ACHN (cell line): ENCODE measurements at places on chromosomes 16 and 17.
A peak's percentile ranks its signal among the peaks of the same experiment; 100 is the strongest.

- peak; percentile 78 for DNase-seq
These were observed 8.8 kb downstream of the ZG16B start for GRCh38 chr16:2838928-2839327.

DNA sequence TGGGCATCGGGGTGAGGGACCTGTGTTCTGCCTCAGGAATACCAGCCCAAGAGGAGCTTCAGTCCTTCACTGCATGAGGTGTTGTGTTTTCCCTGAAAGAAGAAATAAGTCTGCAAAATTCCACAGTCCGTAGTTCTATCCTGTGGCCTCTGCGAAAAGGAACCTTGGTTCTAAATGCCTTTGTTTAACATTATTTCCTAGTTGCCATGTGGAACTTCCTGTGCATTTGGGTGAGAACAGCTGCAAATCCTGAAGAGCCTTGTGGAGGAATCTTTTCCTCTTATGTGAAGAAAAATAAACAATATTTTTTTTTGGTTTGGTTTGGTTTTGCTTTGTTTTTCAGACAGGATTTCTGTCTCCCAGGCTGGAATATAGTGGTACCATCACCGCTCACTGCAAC is 9.8 kb downstream of the PSKH1 start:
- no peak for DNase-seq

DNA sequence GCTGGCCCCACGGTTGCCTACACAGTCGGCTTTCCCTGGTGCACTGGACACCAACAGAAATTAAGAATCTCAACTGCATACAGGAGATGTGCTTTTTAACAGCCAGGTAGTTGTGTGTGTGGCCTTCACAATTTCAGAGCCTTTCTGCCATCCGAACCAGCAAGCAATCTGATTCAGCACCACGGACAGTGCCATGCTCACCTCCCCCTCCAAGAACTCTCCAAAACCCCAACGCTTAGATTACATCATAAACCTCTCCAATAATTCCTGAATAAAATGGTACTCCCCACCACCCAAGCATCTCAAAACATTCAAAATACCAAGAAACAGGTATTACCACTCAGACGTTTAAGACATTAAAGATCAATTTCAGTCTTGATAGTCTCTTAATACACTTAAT is 31.8 kb downstream of the USP7 start:
- DNase-seq, result peak; percentile 71

DNA sequence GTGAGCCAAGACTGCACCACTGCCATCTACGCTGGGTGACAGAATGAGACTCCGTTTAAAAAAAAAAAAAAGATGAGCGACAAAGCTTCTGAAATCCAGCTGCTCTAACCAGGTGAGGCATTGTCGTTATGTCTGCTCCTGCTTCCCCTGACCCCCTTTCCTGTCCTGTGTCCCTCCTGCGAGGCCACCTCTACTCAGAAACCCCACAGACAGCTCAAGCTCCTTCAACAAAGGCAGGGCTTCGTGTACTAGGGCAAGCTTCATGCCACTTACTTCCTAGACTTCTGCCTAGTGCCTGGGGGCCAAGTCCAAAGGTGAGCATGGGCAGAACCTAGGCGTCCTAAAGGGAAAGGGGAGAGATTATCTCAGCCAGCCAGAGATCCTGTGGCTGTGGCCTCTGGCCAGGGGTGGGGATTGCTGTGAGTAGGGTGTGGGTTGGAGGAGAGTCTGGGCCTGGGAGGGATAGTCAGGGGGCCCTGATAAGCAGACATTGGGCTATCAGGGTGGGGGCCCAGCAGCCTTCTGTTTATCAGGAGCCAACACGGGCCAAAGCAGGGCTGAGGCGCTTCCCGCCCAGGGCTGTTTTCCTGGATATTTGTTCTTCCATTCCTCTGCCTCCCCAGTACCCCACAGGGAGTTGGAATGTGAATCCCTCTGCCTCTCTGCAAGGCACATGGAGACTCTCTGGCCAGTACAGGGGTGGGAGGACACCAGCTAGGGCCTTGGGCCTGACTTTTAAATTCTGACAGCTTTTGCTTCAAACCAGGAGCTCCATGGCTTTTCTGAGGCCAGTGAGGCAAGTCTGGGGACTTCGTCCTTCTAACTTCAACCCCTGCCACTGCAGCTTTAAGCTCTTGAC is 10.4 kb downstream of the ERAL1 start:
- DNase-seq, result no peak

- no peak for DNase-seq
These were observed 6.9 kb downstream of the C17orf67 start for GRCh38 chr17:56826611-56827414.

DNA sequence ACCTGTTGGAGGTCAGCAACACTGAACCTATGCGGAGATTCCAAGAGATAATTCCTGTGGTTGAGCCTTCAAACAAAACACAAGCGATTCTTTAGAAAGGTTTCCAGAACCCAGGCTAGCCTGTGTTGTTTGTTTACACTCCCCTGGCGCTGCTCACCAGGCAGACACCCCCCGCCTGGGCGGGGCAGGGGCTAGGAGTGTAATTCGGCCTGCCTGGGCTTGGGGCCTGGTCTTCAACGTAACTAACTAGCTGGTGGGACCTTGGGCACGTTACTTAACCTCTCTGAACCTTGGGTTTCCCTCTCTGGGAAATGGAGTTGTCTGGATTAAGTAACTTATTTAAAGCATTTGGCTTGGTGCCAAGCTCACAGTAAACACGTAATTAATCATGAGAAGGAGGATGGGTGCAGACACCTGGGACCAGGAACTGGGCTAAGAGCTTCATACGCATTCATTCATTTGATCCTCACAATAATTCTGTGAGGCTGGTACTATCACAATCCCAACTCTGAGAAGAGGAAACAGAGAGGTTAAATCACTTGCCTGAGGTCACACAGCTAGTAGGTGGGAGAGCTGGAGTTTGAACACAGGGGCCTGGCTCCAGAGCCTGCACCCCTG is 7.6 kb upstream of the ARHGAP27 start:
- no peak for DNase-seq

DNA sequence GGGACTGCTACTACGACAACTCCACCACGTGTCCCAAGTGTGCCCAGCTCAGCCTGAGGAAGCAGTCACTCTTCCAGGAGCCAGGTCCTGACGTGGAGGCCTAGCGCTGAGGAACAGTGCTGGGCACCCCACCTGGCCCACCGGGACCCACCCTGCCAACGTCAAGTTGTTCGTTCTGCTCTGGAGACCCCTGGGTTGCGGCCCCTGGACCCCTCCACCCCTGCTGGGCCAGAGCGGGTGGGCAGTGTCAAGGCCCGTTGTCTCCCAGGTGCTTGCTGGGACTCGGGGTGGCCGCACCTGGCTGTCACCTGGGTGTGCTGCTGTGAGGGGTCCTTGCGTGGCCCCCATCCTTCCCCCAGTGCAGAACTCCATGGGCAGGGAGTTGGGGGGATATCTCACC is 34.4 kb downstream of the CDRT15L2 start:
- no peak for DNase-seq

GRCh38 chr16:52470585-52470984 is 76.4 kb downstream of the TOX3 start:
- DNase-seq, result no peak

DNA sequence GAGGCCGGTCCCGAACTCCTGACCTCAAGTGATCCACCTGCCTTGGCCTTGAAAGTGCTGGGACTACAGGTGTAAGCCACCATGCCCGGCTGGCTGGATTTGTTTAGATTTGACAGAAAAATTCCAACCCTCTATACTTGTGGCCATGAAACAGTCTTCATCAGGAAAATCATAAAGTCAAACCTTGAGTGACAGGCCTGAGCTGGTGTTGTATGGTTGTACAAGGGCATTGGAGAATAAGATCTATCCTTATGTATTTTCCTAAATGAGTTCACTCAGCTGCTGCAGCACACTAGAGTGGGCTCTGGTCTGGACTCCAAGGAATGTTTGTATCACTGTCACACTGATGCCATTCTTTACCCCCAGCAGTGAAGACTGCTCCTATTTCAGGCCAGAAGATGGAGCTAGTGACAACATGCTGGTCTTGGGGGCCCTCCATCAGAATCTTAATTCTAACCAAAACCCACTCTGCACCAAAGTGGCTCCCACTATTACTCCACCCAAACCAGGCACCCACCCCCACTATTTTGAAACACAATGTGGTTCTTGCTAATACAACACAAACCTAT is 27.4 kb downstream of the SNX11 start:
- DNase-seq, result peak; percentile 12

DNA sequence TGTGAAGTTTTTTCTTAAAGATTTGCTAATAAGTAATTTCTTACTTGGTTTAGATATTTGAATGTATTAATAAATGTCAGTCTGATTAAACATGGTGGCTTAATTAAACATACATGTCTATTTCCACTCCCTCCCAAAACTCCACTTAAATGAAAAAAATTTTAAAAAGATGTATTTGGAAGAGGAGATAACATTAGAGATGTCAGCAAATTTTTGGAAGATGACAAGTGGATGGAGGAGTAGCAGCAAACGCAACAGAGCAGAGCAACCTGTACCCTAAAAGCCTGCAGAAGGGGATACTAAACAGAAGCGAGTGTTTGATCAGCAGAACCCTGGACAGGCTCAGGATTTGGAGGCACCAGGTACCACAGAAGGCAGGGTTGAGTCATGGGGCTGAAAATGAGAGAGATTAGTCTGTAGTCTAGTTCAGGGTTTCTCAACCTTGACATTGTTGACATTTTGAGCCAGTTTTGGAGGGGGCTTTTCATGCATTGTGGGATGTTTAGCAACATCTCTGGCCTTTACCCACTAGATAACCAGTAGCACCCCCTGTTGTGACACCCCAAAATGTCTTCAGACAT is 17.8 kb downstream of the LUC7L3 start:
- DNase-seq, result no peak

DNA sequence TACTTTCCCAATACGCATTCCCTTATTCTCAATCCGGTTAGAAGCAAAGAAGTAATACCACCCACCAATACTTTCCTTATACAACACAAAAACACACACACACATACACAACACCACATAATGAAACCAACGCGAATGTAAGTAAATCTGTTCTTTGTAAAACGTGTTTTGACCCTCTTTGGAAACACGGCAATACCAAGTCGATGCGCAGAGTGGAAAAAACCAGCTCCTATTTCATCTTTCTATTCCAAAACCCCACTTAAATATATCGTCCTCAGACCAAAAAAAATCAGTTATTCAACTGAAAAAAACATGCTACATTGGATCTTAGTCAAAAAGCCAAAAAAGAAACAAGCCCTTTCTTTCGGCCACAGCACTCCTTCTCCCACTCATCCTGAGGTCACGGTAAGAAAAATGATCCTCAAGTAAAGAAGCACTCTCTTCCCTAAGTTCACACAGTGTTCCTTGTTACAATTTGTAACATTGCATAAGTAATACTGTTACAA is 31.0 kb upstream of the ARL4D start:
- peak; percentile 99 for DNase-seq

GRCh38 chr17:46031440-46031839 is 32.4 kb downstream of the STH start:
- no peak for DNase-seq

DNA sequence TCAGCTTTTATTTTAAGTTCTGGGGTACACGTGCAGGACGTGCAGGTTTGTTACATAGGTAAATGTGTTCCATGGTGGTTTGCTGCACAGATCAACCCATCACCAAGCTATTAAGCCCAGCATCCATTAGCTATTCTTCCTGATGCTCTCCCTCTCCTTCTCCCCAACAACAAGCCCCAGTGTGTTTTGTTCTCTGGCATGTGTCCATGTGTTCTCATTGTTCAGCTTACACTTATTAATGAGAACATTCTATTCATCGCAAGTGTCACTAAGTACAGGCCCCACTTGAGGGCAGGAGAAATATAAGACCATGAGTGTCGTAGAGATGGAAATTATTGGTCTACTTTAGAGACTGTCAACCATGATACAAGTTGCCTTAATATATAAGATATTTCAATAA is 615.1 kb downstream of the CDH8 start:
- DNase-seq, result no peak

DNA sequence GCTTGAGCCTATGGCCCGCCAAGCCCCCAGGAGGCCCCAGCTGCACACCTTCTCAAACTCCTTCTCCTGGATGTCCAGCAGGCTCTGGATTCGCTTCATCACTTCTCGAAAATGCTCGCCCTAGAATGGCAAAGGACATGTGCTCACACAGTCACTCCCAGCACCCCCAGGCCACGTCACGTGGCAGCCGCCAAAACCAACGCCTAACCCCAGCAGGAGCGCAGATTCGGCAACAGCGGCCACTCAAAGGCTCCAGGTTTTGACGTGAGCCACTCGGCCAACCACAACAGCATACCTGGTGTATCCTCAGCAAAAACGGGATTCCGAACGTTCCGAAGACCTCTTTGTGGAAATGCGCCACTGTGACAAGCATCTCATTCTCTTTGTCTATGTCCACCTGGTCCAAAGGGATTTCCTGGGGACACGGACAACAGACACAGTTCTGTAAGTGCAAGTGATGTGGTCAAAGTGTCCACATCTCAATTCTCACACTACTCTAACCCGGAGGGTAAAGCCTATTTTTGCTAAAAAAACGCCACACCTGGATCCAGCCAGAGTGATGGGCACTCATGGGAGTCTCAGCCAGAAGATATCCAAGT is 12.7 kb downstream of the LITAFD start:
- DNase-seq, result no peak

DNA sequence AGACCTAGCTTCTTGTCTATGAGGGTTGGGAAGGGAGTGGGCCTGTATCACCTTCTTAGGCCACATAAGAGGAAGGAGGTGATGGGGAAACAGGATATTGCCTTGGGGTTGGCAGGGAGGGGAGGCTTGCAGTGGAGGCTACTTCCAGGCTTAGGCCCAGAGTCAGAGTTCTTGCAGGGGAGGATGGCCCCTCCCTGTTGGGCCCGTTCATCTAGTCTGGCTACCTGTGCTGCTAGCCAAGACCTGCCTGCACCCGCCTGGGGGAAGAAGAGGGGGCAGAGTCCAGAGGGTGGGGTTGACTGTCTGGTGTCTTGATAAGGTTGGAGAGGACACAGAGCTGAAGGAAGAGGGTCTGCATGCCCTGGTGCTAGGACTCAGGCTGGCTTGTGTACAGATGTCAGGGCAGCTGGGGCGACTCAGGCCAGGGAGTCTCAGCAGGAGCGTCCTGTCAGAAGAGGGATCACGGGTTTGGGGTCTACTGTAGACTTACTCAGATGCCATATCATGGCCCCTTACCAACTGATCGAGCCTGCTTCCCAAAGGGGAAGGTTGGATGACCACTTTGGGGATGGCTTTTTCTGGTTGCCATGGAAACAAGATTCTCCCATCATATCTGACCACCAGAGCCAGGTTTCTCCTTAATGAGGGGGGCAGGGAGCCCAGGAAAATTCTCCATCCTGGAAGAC is 5.3 kb downstream of the KDM6B start:
- no peak for DNase-seq

GRCh38 chr17:75036643-75037268 is 10.0 kb downstream of the ATP5PD start:
- no peak for DNase-seq

DNA sequence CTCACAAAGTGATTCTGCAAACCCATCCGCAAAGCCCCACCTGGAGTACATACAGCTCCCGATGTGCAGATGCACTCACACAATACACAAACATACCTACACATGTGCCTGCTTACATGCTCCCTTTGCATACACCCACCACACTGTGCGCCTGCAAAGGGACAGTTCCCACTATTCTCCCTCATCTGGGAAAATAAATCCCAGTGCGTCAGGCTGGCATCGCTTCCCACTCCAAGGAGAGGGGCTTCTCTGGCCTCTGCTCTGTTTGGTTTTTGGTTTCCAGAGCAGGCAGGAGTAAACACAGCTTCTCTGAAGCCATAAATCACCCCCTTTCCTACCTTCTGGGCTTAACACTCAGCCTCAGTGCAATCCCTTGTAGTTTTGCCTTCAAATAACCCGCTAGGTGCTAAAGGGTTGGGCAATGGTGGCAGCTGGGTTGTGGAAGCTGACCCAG is 14.7 kb downstream of the HOXB4 start:
- DNase-seq, result no peak

- no peak for DNase-seq
These were observed 3.1 kb upstream of the SDK2 start for GRCh38 chr17:73647301-73647695.
